Stimulated activated CD4-positive, alpha-beta T cell treated with anti-CD3 and anti-CD28 coated beads, TNF-alpha, amount 100 ng/mL, for 24 hours (primary cell): ENCODE measurements at places on chromosomes 2 and 18.

DNA sequence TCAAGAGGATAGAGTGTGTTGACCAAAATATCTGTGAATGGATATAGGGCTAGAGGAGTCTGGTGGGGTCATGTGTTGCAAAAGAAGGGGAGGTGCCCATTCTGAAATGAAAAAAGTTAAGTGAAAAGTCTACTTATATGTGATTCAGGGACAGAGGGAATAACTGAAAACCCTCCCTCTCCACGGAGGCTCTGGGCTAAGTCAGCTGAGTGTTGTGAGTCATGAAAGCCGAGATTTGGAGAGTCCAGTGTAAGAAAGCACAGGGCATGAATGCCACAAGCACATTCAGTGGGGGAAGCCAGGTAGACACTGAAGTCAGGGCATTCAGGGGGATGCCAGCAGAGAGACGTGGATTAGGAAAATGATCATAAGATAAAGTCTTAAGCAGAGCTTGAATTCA is 871.9 kb downstream of the TSN start:
- DNase-seq = no peak

DNA sequence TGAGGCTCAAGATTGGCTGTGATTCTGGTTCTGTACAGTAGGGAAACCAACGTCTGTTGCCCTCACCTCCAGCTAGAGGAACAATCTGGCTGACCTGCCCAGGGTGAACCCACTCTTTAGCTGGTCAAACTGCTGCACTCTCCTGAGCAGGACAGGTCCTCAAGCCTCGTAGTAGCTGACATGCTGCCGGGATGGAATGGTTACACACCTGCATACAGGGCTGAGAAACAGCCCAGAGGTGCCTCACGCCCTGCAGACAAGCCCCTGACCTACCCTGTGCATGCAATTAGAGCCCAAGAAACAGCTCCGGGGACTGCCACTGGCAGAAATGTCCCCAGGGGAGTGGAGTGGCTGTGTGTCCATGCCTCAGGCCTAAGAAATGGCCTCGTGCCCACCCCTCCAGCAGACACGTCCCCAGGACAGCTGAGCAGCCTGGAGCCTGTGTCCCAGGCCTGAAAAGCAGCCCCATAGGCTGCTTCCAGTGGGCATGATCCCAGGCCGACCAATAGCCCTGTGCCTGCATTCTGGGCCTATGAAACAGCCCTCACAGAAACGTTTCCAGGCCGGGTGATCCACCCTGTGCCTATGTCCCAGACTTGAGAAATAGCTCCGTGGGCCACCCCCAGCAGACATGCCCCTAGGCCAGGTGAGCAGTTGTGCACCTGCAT is 25.4 kb downstream of the BOLL start:
- no peak for DNase-seq

GRCh38 chr2:104871972-104872865 is 18.3 kb downstream of the POU3F3 start:
- DNase-seq = no peak

GRCh38 chr2:231410293-231411004 is 14.9 kb downstream of the B3GNT7 start:
- no peak for DNase-seq

- no peak for DNase-seq
These were observed 1.3 kb downstream of the SALL3 start for GRCh38 chr18:78980777-78981380.

DNA sequence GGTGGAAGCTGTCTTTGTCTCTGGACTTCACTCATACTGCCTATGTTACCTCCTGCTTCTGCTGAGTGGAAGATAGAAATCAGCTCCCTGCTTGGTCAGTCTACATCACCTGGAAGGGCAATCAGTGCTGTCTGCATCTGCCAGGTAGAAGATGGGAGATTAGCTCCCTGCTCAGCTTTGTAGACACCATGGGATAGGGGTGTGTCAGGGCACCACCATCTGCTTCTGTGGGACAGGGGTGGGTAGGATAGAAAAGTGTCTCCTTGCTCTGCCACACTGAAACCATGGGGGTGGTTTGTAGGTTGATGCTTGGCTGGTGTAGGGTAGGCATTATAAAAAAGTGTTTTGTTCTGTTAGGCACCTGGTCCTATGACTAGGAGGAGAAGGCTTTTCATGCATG is 34.1 kb downstream of the STARD6 start:
- no peak for DNase-seq

DNA sequence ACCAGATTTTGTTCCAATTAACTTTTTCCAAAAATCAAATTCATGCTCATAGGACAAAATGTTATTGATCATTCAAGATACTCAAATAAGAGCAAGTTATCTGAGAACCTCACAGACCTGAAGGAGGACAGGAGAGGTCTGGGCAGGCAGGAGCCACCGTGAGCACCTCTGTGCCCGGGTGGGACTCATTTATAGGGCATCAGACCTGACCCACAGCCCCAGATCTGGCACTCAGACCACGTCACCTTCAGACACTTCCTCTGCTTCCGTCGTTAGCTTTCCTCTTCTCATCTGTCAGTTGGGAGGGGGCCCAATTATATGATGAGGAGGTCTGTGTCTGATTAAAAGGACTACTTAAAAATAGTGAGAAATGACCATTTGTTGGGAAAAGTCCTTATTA is 169.4 kb downstream of the EIPR1 start:
- DNase-seq = no peak

DNA sequence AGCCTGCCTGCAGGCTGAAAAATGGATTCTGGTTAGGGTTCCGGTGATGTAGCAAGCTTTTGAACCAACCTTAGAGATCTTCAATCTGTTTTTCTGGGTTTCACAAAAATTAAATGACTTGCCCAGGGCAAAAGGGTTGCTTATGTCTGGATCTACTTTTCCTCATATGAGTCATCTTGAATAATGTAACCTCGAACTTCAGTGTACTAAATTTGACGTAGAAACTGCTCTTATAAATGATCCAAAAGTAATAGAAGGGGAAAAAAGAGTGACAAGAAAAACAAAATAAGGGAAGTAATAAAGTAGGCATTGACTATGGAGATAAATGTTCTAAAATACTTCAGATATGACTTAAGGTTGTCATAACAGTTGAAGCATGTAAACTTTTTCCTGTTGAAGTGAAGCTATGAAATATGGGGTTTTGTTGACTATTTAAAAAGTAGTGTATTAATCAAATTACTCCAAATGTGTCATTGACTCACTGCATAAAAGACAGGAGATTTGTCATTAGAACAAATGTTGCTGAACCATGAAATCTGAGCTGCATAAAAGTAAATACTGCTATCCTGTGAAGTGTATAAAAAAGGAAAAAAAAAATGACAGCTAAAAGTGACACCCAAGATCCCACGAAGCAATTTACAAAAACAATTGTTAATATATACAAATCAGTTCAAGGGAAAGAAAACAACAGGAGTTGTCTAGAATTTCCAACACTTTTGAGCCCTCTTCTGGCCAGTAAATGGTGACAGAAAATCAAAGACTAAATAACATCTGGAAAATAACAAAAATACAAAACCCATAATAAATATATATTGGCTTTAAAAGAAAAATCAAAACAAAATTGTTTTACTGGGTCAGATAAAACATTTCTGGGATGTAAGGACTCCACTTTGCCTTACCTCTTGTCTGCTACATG is 103.6 kb upstream of the SERPINE2 start:
- DNase-seq = no peak

GRCh38 chr18:35122586-35123224 is 81.5 kb downstream of the MAPRE2 start:
- DNase-seq = peak; percentile 26

- DNase-seq = no peak
These were observed 711.1 kb downstream of the CBLN2 start for GRCh38 chr18:71832946-71833617.

GRCh38 chr2:25035537-25036220 is 6.2 kb upstream of the EFR3B start:
- DNase-seq = no peak

DNA sequence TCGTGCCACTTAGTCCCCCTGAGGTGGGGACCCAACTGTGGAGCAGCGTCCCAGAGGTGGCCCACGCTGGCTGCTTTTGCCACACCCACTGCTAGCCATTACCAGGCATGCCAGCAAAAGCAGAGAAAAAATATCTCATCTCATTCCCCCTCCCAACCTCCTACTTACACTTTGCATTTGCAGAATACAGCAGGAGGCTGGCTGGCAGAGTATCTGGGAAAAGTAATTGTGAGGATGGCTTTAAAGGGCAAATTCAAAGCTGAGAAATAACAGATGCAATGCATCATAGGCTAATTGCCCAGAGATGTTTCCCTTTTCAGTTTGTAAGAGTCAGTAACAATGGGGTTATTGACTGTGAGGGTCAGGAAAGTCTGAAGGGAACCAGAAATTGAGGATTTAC is 438.1 kb upstream of the DSEL start:
- no peak for DNase-seq

DNA sequence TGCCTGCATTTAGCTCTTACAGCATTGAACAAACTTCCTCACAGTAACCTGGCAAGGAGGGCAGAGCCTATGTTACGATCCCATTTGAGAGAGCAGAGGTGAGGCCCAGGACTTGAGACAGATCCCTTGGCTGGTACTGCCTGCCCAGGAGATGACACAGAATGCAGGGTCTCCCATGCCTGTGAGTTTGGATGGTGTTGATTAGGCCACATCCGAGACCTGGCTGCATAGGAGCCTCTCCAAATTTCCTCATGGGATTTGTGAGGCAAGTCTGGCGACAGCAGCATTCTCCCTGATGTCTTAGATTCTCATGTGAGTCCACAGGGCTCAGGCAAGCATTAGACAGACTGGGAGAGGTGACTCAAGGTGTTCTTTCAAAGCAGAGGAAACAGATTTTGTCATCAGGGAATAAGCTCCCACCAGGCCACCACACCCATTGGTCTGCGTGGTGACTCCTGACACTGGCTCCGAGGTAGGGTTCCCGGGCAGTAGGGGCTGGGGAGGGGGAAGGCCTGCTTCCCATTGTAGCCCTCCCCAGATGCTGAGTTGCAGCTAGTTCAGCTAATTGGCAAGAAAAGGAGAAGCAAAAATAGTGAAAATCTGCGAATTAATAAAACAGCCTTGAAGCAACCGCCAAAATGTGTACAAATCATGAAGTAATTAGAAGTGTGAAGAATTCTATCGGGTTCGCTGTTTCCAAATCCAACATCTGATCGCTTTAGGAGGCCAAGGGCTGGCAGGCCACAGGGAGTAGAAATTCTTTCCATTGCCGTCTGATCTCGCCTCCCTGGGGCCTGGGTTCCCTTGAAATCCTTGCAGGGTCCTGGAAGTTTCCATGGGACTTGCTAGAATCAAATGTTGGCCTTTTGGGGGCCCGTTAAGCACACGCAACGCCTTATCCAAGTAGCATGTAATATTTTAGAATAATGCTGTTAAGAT is 68.0 kb downstream of the MAPK4 start:
- no peak for DNase-seq

- DNase-seq = no peak
These were observed 141.1 kb upstream of the ETAA1 start for GRCh38 chr2:67255933-67256615.

DNA sequence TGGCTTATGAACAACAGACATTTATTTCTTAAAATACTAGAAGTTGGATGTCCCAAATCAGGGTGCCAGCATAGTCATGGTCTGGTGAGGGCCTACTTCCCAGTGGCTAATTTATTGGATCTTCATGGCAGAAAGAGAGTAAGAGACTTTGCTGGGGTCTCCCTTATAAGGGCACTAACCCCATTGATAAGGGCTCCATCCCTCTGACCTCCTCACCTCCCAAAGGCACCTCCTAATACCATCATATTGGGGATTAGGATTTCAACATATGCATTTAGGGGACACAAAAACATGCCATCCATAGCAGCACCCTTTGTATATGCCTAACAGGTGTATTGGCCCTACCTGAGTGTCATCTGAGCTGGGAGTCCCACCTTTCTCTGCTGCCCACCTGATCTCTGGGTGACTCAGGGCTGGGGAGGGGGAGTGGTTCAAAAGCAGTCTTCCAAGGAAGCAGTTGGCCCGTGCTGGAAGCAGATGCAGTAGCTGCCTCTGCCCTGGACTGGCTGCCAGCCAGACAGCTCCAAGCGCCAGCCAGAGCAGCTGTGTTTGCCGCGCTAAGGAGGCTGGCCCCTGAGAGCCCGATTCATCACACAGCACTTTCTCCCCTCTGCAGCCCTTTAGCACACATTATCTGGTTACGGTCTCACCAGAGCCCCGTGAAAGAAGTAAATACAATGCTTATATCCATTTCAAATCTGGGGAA is 84.6 kb downstream of the SMAD7 start:
- DNase-seq = no peak

- no peak for DNase-seq
These were observed 1.4 kb upstream of the LAPTM4A start for GRCh38 chr2:20052861-20053281.

GRCh38 chr2:99754210-99754609 is 264.4 kb upstream of the REV1 start:
- DNase-seq = no peak

DNA sequence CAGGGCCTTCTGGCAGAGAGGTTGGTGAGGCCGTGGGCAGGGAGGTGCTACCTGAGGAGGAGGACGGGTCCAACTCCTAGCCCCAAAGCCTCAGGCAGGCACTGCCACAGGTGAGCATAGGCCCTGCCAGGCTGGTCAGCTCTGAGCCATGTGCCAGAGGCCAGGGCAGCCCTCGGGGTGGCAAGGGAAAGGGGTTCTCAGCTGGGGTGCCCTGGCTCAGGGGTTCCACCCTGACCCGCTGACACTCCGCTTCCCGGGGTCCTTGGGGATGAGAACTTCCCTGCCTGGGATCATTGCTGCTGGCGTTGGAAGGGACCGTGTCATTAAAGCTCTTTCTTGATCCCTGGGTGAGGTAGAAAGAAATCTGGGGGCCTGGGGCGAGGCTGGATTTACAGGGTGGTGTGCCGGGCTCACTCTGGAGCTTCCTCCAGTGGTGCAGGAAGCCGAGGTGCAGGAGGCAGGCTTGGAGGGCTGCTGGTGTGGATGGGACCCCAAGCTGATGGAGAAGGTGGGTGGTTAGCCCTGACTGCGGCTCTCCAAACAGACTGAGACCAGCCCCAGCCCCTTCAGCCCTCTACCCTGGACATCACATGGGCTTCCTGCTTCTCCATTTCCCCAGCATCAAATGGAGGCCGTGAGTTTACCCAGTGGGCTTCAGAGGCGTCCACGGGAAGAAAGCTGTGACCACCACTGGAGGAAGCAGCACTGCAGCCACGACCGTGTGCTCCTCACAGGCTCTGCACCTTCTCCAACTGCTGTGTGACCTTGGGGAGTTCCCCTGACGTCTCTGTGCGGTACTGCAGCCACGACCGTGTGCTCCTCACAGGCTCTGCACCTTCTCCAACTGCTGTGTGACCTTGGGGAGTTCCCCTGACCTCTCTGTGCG is 295.2 kb downstream of the NDUFA10 start:
- DNase-seq = no peak

DNA sequence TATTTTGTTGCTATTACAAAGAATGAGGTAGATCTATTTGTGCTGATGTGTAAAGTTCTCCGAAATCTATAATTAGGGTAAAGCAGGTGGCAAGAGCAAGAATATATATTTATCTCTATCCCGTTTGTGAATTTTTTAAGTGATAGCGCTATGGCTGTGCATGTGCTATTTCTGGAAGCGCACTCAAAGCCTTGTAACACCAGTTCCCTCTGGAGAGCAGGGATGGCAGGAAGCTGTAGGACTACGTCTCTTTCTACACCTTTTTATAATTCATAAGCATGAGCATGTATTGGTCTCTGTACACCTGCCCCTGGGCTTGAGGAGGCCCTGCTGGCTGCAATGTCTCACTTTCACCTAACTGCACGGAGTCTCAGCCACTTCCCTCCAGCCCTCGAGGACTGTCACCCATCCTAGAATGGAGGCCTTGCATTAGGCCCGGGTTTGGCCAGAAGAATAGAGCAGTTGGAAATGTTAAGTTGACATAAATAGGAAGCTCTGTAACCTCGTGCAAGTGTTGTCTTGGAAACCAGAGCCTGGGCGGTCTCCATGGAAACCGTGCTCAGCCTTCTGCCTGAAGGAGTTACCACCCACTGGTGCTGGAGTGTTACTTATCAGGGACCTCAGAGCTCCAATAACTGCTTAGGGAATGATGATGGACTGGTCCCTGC is 20.9 kb downstream of the ITM2C start:
- no peak for DNase-seq
